Aorta (tissue), 5 donors: ENCODE measurements at places on chromosomes 1 and 21. TPM values are rescaled to one million over a fixed set of nuclear protein-coding genes. Genes with fewer than 3 reads are reported as not detected.

FAM177B gene
- 0.18 TPM for total RNA-seq

CGN gene
- 1.7 TPM for total RNA-seq

- no peaks in the 10 kb centered on the region for H3K27me3 ChIP-seq
- no peak for DNase-seq
Measured at GRCh38 chr1:170790651-170791071, 126.7 kb downstream of the PRRX1 start.

DNA sequence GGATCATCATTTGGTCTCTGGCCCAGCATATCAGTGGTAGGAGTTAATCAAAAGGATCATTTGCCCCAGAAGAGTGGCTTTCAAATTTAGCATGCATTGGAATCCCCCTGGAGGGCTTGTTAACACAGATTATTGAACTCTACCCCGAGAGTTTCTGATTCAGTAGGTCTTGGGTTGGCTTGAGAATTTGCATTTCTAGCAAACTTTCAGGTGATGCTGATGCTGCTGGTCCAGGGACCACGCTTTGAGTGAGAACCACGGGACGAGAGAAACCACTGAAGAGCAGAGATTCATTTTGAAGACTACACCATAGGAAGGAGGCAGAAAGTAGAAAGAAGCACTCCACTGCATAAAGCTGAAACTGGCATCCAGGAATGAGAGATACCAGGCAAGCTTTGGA is 81.3 kb upstream of the DUSP10 start:
- no peak for DNase-seq
- no peaks in the 10 kb centered on the region for H3K27me3 ChIP-seq
- H3K36me3 ChIP-seq, result no peaks in the 10 kb centered on the region
- H3K4me1 ChIP-seq, result no peaks in the 10 kb centered on the region
- H3K4me3 ChIP-seq, result no peak overlapping the region

RNF186 gene
- total RNA-seq, result not detected

HES2 gene
- not detected for total RNA-seq

GRCh38 chr1:41673806-41674205 is 189.3 kb upstream of the EDN2 start:
- H3K27me3 ChIP-seq, result no peaks in the 10 kb centered on the region
- H3K27ac ChIP-seq, result no peak overlapping the region
- H3K4me1 ChIP-seq, result no peaks in the 10 kb centered on the region
- DNase-seq, result no peak
- no peak overlapping the region for H3K4me3 ChIP-seq

GRCh38 chr1:180254854-180255253 is 24.8 kb downstream of the LHX4 start:
- DNase-seq, result peak; percentile 37
- H3K36me3 ChIP-seq, result no peaks in the 10 kb centered on the region
- no peak overlapping the region for H3K27ac ChIP-seq

DNA sequence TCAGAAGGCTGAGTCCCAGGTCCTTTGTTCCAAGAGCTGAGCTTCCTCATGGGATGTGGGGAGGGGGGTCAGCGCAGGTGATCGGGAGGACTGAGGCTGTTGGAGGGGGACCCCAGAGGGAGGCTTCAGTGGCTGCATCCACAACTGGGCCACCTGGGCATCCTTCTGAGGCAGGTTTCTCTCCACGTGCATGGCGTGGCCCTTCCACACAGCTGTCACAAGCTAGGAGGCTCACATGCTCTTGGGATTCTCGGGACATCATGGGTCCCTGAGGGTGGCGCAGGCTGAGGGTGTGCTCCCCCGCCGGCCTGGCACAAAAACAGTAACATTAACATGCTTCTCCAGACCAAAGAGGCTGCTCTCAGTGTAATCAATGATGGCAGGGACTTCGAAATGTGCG is 229.6 kb upstream of the AJAP1 start:
- no peak overlapping the region for H3K27ac ChIP-seq
- no peaks in the 10 kb centered on the region for H3K27me3 ChIP-seq
- H3K36me3 ChIP-seq, result no peaks in the 10 kb centered on the region

DNA sequence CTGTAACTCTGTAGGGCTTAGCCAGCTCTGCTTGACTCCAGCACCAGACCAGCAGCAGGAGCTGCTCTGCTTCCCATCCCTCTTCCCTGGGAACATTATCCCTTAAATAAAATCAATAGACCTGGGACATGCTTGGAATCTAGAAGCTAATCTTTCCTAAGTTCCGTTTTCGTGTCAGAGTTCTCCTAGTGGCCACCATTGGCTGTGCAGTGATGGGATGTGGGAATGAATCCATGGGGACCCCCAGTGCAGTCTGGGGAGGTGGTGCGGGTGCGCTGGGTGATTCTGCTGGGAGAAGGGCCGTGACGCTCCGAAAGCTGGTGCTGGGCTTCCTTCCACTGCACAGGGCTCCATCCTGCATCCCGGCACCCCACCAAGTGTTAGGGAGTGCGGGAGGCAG is 202.7 kb downstream of the CAMTA1 start:
- no peaks in the 10 kb centered on the region for H3K4me1 ChIP-seq
- H3K27me3 ChIP-seq, result no peaks in the 10 kb centered on the region
- no peak overlapping the region for H3K27ac ChIP-seq
- no peaks in the 10 kb centered on the region for H3K36me3 ChIP-seq
- no peak overlapping the region for H3K4me3 ChIP-seq
- DNase-seq, result no peak

- H3K36me3 ChIP-seq, result no peaks in the 10 kb centered on the region
- H3K4me1 ChIP-seq, result peaks cover 10% of the 10 kb centered on the region
- H3K27ac ChIP-seq, result peak overlapping the region; percentile 100
Measured at GRCh38 chr21:28636752-28637691, 355.7 kb downstream of the LTN1 start.

UBXN10 gene
- 0.33 TPM for total RNA-seq

HMGB4 gene
- not detected for total RNA-seq

GRCh38 chr1:41768583-41768982 is 150.1 kb downstream of the HIVEP3 start:
- no peaks in the 10 kb centered on the region for H3K4me1 ChIP-seq
- H3K27ac ChIP-seq, result no peak overlapping the region
- no peak for DNase-seq

DNA sequence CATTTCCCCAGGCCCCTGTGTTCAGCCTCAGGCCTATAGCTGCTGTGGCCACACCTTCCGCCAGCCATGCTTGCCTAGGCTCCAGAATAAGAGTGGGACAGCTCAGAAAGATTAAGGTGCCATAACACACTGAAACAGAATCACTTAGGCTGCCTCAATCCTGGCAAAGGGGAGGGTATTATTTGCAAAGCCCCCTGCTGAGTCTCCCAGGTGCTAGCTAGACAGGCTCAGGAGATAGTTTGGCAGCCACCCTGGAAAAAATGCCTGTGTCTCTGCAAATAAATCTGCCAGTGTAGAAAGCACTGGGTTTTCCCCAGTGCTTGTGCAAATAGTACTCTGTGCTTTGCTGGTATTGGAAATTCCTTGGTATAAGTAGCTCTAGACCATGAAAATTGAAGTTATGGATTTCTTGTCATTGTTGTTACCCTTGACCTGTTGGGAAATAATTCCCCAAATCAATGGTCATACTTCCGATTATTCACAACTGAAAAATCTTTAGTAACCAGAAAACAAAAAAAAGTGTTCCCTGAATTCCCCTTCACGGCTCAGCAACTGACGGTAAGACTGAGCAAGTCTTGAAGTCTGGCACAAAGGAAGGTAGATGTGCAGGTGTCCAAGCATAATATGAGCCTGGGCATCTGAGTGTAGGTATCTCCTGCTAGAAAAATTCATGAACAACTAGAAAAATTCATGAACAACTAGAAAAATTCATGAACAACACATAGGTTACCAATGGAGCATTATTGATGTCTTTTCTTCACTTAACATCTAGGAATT is 56.9 kb downstream of the PROX1 start:
- no peak overlapping the region for H3K27ac ChIP-seq
- H3K36me3 ChIP-seq, result no peaks in the 10 kb centered on the region
- no peak for DNase-seq
- H3K4me1 ChIP-seq, result no peaks in the 10 kb centered on the region

DNA sequence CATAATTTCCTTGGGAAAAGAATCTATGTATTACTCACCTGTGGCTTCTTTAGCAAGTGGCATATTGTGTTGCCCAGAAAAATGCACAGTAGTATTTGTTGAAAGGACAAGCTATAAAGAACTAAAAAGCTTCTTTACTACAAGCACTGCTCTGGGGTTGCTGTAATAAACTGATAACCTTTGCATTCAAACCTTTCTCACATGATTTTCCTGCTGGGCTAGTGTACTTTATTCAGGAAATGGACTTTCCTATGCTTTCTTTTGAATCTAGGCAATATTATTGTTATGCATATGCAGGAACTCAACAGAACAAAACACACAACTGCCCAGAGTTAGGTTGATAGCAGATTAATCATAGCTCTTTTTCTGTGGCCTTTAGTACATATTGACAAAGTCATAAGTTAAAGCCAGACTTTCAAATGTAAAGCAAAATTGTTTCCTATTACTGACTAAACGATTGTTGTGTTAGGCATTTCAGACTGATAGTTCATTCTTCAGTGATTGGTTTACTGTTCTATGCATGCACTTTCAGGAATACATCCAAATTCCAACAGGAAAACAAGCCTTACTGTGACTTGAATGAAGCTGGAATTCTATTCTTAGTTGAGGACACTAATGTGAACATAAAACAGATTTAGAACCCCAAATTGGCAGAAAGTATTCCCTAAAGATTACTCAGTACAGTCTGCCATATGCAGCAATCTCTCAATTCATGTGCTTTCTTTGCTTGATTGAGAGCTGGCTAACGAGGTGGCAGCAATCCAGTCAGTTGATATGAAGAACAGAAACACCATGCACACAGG is 564.3 kb upstream of the NEGR1 start:
- no peaks in the 10 kb centered on the region for H3K27me3 ChIP-seq
- H3K36me3 ChIP-seq, result no peaks in the 10 kb centered on the region
- no peak overlapping the region for H3K27ac ChIP-seq
- no peak for DNase-seq
- no peaks in the 10 kb centered on the region for H3K4me1 ChIP-seq
- H3K4me3 ChIP-seq, result no peak overlapping the region

DNA sequence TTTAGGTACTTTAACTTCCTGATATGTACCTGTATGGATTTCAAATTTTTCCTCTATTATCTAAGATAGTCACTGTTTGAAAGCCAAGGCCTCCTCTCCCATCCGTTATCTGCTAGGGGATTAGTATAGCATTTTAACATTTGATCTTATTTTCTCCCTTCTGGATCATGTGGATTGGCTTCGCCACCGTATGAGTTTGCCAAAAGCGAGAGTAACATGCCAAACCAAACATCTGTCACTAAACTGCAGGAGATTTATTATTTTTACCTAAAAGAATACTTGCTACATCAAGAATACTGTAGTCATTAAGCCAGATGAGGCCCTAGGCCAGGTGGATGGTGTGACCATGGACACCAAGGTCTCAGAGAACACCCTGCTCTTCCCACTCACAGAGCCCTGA is 28.5 kb upstream of the EEIG2 start:
- H3K4me3 ChIP-seq, result no peak overlapping the region
- H3K27me3 ChIP-seq, result no peaks in the 10 kb centered on the region
- no peak overlapping the region for H3K27ac ChIP-seq
- no peaks in the 10 kb centered on the region for H3K4me1 ChIP-seq

PRMT6 gene
- total RNA-seq, result 6.4 TPM

YTHDF2 gene
- total RNA-seq, result 40.1 TPM

NOS1AP gene
- 3.5 TPM for total RNA-seq

LCE1D gene
- not detected for total RNA-seq

CSF3R gene
- 34.7 TPM for total RNA-seq

LHX8 gene
- total RNA-seq, result not detected

CLCA4 gene
- total RNA-seq, result 0.13 TPM

DNA sequence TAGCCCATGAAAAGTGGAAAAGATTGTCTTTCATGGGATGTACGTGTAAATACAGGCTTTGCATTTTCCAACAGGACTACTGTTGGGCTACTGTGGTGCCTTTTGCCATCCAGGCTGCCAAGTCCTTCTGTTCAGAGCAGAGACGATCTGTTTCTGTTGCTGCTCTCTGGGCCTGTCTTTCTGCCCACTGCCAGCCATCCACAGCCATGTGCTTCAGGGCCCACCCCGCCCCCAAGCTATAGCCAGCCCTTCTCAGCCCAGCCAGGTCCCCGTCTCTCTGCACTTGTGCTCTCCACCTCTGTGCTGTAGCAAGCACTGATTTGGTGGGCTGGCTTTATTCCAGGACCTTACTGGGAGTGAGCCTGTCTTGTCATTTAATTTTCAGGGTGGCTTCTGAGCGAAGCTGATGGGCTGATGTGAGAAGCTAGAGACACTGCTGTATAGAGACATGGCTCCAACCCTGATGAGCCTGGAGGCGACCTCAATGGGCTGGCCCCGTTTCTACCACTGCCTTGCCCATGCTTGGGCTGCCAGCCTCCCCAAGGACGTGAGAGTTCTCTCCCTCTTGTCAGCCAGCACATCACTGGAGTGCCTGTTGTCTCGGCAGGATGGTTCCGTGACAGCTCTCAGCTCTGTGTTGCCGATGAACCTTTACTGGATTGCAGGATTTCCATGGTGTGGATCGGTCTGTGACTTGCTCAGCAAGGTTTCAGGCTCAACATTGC is 137.8 kb downstream of the PEX14 start:
- no peak for DNase-seq
- H3K4me1 ChIP-seq, result no peaks in the 10 kb centered on the region
- H3K27me3 ChIP-seq, result no peaks in the 10 kb centered on the region
- no peaks in the 10 kb centered on the region for H3K36me3 ChIP-seq
- no peak overlapping the region for H3K27ac ChIP-seq
- H3K4me3 ChIP-seq, result no peak overlapping the region

DNA sequence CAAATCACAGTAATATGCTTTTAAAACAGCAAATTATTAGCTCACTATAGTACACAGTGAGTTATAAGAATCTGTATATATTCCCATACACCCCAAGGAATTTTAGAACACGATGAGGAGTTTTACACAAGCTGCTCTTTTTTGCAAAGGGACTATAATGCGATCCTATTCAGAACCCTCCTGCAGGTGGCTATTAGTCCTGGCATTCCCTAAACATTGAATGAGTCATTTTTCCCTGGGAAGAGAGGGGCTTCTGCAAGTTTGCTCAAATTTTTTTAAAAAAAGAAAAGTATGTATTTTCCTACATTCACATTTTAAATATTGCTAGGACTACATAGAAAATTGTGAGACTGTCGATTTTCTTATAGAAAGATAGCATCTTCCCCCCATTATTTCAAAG is 106.3 kb downstream of the COL11A1 start:
- no peaks in the 10 kb centered on the region for H3K36me3 ChIP-seq
- no peaks in the 10 kb centered on the region for H3K4me1 ChIP-seq
- no peak overlapping the region for H3K4me3 ChIP-seq
- no peaks in the 10 kb centered on the region for H3K27me3 ChIP-seq
- H3K27ac ChIP-seq, result no peak overlapping the region

- H3K4me3 ChIP-seq, result no peak overlapping the region
- H3K36me3 ChIP-seq, result no peaks in the 10 kb centered on the region
- no peak overlapping the region for H3K27ac ChIP-seq
- H3K27me3 ChIP-seq, result no peaks in the 10 kb centered on the region
Measured at GRCh38 chr1:223230161-223230881, 87.3 kb upstream of the TLR5 start.
